ENCODE measurements at places on chromosomes 2 and 18.

- DNase-seq = no peak
These were observed 22.2 kb downstream of the SOWAHC start for GRCh38 chr2:109636317-109636716.

DNA sequence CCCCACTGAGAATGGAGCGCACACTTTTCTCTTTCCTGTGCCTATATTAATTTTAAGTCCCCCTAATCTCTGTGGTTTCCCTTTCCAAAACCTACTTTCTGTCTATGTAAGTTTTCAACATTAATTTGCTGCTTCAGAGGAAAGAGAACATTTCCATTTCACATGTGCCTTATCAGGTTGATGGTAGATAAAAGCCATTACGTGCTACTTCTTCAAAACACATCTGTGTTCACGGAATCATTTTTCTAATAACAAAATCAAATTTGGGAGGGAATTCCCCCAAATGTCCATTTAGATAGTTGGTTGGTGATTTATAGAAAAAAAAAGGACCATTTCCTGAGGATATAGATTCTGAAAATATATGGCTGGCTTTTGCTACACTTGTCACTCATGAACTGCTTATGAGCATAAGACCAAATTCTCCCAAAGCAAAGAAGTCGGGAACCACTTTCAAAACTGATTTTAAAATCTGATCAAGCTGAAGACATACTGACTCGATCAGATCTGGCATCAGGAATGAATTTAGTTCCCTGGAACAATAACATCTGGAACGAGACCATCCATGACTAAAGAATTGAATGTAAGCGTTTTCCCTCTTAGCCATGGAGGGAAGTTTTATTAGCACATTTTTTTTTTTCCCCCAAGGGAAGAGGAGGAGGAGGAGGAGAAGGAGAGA lies 8.2 kb downstream of the PTGR3 start:
- DNase-seq = no peak

- DNase-seq = no peak
These were observed 300.1 kb downstream of the NOL4 start for GRCh38 chr18:33924576-33924975.

GRCh38 chr18:66346833-66347588 lies 256.9 kb downstream of the CDH19 start:
- DNase-seq = no peak

DNA sequence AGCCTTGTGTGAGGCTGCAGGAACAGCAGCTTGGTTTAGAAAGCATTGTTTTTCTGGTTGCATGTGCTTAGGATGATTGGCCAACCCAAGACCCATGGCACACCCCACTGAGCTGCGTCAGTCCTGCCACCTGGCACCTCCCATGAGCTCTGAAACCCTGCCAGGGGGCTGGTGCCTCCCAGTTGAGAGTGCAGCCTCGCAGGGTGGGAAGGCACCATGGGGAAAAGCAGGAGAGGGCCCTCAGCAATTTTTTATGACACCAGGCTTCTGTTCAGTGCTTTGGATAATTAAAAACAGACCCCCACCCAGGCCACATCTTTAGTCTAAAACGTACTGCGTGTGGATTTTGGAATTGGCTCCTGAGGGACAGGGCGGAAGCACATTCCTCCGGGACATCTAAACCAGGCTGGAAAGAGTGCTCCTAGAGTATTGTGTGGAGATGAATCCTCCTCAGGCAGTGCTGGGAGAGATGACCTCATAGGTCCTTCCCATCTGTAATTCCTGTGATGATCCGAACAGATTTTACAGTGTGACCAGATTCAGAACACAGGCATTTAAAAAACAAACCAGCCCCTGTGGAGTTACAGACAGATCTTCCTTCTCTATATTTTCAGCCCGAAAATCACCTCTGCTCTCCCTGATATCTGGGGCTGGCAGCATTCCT lies 438.3 kb downstream of the ZNF521 start:
- DNase-seq = no peak

- DNase-seq = no peak
These were observed 556.3 kb upstream of the CHAC2 start for GRCh38 chr2:53211201-53211774.

- no peak for DNase-seq
These were observed 30.3 kb downstream of the TMEM87B start for GRCh38 chr2:112085375-112085730.

GRCh38 chr2:214057986-214058385 lies 352.9 kb upstream of the VWC2L start:
- DNase-seq = no peak

DNA sequence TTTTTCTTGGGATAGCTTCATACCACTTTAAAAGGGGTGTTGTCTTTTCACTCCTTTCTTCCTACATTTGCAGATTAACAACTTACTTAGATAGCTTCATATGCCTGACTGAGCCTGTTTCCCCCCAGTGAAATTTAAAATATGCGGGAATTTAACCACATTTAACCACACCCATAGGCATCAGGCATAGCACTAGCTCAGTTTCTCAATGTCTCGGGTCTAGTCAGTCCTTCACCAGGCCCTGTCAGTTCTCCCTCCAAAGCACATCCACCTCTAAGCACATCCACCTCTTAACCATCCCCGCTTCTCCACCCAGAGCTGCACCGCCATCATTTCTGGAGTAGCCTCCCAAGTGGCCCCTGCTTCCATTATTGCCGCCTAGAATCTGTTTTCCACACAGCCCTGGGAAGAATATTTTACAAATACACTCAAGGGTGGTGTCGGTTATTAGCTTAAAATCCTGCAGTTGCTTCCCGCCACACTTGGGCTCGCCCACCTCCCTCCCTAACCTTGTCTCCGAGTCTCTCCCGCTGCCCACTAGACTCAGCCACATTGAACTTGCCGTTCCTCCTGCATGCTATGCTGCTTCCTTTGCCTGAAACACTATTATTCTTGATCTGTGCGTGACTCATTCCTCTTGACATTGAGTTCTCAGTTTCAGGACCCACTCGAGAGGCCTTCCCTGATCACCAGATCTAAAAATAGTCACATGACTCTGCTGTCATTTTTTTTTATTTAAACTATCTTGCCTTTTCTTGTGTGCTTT lies 68.3 kb downstream of the SPTBN1 start:
- peak; percentile 39 for DNase-seq

GRCh38 chr2:100880730-100881129 lies 60.8 kb downstream of the NPAS2 start:
- no peak for DNase-seq

- no peak for DNase-seq
These were observed 92.0 kb downstream of the GAREM1 start for GRCh38 chr18:32378705-32379104.

GRCh38 chr2:72972352-72973136 lies 55.2 kb downstream of the EMX1 start:
- no peak for DNase-seq

DNA sequence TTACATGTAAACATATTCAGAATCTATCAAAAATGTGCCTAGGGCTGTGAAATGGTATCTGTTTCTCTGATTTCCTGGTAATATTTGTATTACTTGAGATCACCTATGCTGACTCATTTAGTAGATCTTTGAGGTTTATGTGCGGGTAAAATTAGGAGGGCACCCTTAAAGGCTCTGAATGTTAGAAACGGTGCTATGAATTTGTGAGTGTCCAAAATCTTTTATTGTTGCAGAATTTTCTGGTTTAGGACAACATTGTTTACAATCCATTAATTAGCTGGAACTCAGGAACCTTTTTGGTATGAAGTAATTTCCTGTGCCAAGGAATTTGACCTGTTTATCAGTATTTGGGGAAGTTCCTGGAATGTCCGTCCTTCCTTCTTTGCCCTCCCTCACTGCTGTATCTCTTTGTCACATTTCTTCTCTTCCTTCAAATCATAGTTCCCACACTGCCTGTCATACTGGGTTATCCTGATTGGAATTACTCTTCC lies 130.5 kb downstream of the TANC1 start:
- no peak for DNase-seq

GRCh38 chr2:58304843-58305242 lies 63.7 kb upstream of the FANCL start:
- no peak for DNase-seq

DNA sequence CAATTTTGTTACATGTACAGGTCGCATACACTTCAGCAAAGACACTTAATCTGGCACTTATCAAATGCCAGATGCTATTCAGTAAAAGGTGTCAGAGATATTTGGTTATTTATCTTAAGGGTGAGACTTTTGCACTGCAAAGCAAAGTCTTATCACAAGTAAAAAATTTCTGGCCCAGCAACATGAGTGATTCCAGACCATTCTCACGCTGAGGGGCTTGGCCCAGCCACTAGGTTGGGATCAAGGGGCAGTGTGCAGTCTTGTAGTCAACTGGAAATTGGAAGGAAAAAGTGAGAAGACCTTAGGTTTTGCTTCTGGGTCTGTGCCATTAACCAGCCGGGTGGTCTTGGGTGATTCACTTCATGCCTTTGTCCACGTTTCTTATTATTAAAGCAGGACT lies 181.6 kb downstream of the RNF144A start:
- no peak for DNase-seq

GRCh38 chr18:12282442-12283039 lies 25.5 kb upstream of the TUBB6 start:
- no peak for DNase-seq

DNA sequence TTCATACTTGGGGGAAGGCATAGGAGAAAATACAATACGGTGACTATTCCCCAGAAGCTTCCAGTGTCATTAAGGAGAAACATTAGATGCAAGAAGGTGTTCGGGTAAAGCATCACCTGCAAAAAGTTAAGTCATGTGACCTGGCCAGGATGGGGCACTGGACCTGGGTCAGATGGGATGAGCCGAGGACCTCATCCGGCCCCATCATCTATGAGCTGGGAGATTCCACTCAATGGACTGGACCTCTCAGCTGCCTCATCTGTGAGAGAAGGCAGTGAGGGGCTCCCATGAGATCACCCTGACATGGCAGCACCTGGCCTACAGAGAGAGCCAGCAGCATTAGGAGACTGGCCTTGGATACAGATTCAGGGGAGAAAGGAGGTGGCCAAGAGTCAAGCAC lies 111.4 kb upstream of the TEX51 start:
- DNase-seq = no peak

- no peak for DNase-seq
These were observed 165.3 kb downstream of the NEDD4L start for GRCh38 chr18:58209326-58209725.

GRCh38 chr2:105309147-105309545 lies 20.4 kb downstream of the TGFBRAP1 start:
- no peak for DNase-seq

- no peak for DNase-seq
These were observed 128.5 kb upstream of the LRP1B start for GRCh38 chr2:142259356-142259755.

DNA sequence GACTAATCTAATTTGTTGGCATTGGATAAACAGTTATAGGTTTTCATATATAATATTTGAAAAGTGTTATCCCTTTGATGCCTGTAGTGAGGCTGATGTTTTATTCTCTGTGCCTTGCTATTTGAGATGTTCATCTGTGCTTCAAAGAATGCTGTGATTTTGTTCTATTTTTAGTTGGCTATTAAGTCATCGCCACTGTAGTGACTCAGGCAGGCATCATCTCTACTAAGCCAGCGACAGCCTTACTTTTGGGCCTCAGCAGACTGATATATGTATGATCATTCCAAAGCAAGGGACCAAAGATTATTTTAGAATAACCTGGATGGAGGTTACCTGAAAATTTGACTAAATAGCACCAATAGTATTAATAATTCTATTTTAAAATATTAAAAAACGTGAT lies 1674.5 kb upstream of the NXPH2 start:
- no peak for DNase-seq

Data from GM23338 (cell line).